ENCODE measurements at places on chromosomes 11 and 22. TPM values are rescaled to one million over a fixed set of nuclear protein-coding genes. Genes with fewer than 3 reads are reported as not detected.

Gene TRIM48
- not detected for total RNA-seq

Gene MMP1
- total RNA-seq: not detected

Gene GRAP2
- 140 TPM for total RNA-seq

Gene FIBIN
- total RNA-seq: not detected

Gene CAVIN3
- total RNA-seq: not detected

DNA sequence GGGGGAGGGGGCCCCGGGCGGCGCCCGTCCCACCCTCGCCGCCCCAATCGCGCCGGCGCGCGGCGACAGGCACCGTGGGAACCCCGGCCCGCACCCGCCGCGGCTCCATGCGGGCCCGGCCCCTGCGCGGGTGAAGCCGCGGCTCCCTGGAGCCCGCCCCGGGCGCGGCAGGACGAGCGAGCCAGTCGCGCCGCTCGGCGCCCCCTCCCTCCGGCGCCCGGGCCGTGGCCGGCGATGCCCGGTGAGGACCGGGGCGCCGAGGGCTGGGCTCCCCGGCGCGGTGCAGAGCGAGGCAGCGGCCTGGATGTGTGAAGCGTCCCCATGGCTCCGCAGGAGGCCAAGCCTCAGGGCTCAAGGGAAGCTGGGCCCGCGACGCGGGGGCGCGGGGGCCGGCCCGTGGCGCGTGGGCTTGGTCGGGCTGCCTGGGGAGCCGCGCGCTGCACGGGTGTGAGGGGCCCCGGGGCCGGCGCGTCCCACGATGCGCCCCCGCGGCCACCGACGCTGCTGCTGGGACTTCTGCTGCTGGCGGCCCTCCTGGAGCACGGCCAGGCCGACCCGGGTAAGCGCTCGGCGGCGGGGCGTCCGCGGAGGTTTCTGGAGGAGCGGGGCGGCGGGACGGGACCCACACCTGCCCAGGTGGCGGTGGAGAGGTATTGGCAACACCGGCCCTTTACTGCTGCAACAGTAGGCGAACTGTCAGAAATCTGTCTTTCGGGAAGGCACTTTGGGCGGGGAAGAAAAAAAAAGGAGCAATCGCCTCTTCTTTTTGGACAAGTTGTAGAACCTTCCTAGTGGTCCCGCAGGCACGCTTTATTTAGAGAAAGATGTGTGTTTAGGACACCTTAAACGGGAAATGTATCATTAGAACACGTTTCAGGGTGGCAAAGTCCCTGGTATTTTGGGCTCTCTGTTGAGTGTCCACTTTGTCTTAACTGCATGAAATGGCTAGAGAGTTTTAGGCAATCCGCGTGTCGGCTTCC is 119.4 kb downstream of the HIPK3 start:
- no peaks in the 10 kb centered on the region for H3K4me1 ChIP-seq
- H3K27ac ChIP-seq: no peak overlapping the region
- H3K4me3 ChIP-seq: no peak overlapping the region
- H3K27me3 ChIP-seq: peaks cover 13% of the 10 kb centered on the region
- DNase-seq: no peak

GRCh38 chr11:16632295-16633200 is 105.9 kb upstream of the C11orf58 start:
- H3K4me1 ChIP-seq: no peaks in the 10 kb centered on the region
- no peaks in the 10 kb centered on the region for H3K36me3 ChIP-seq
- no peak overlapping the region for H3K27ac ChIP-seq
- H3K27me3 ChIP-seq: no peaks in the 10 kb centered on the region
- DNase-seq: no peak

DNA sequence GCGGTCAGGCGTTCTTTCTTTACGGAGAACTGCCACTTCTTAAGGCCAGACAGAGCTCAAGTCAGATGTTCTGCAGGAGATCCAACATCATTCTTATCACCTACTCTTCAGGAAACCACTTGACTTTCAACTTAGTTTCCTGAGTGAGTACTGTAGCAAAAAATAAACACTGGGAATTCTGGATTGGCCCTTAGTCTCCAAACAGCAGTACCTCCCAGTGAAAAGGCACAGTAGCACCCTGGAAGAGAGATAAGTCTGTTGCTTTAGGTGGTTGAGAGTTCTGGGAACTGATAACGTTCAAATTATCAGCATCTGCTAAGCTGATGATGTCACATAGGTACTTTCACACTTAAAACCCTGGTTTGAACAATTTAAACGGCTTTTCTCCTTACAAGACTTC is 971.8 kb upstream of the TENM4 start:
- H3K4me3 ChIP-seq: no peak overlapping the region
- no peak overlapping the region for H3K27ac ChIP-seq
- H3K36me3 ChIP-seq: no peaks in the 10 kb centered on the region
- no peaks in the 10 kb centered on the region for H3K27me3 ChIP-seq
- H3K4me1 ChIP-seq: no peaks in the 10 kb centered on the region

DNA sequence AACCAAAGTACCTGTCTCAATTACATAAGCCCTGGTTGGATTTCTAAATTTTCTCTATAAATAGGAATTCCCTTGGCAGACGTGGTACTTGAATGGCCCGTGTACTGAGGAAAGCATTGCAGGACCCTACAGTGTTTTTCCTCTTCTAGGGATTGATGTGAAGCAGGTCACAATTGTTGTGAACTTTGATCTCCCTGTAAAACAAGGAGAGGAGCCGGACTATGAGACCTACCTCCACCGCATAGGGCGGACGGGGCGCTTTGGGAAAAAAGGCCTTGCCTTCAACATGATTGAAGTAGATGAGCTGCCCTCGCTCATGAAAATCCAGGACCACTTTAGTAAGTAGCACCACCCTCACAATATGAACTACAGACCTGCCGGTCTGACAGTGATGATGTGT is 16.7 kb downstream of the DDX25 start:
- no peak overlapping the region for H3K4me3 ChIP-seq
- no peaks in the 10 kb centered on the region for H3K4me1 ChIP-seq
- DNase-seq: no peak
- no peaks in the 10 kb centered on the region for H3K36me3 ChIP-seq

- no peak overlapping the region for H3K27ac ChIP-seq
- DNase-seq: no peak
- H3K4me1 ChIP-seq: peaks cover 6% of the 10 kb centered on the region
- H3K4me3 ChIP-seq: no peak overlapping the region
- H3K36me3 ChIP-seq: no peaks in the 10 kb centered on the region
Observed at GRCh38 chr22:20212754-20213699, 55.1 kb downstream of the RTN4R start.

- H3K4me3 ChIP-seq: no peak overlapping the region
- H3K4me1 ChIP-seq: peaks cover 100% of the 10 kb centered on the region
- no peak for DNase-seq
- H3K27me3 ChIP-seq: no peaks in the 10 kb centered on the region
- H3K27ac ChIP-seq: peak overlapping the region; percentile 53
Observed at GRCh38 chr22:39935612-39936011, 24.6 kb upstream of the TMA7B start.

- H3K4me1 ChIP-seq: no peaks in the 10 kb centered on the region
- DNase-seq: no peak
- no peak overlapping the region for H3K27ac ChIP-seq
- no peaks in the 10 kb centered on the region for H3K36me3 ChIP-seq
Observed at GRCh38 chr11:29163231-29163630, 853.6 kb downstream of the KCNA4 start.

Data from CD4-positive, alpha-beta memory T cell (primary cell).